ENCODE measurements at places on chromosomes 3 and 15.

DNA sequence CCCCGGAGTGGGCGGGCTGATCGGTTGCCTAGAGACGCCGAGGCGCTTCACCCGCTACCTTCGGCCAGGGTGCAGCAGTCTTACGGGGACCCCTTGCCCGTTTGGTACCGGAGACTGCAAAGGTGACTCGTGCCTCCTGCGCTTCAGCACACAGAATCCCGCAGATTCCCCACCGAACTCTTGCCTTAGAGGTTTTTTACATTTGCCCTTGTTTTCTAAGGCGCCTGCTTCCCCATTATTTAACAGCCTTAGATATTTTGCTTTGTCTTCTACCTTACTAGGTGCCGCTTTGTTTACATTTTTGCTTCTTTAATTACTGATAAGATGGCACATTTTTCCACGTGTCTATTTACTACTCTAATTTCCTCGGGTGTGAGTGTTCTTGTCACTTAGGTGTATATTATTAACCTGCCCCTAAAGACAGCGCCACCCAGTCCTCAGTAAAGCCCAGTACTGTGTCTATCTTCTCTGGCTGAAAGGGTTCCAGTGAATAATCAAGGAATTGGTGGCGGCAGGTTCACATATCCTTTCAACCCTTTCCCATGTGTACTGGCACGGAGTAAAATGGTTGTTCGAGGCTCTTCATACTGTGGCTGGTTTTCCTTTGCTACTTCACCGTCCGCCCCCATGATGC is 573 bp upstream of the CEP152 start:
- DNase-seq: peak; percentile 0

DNA sequence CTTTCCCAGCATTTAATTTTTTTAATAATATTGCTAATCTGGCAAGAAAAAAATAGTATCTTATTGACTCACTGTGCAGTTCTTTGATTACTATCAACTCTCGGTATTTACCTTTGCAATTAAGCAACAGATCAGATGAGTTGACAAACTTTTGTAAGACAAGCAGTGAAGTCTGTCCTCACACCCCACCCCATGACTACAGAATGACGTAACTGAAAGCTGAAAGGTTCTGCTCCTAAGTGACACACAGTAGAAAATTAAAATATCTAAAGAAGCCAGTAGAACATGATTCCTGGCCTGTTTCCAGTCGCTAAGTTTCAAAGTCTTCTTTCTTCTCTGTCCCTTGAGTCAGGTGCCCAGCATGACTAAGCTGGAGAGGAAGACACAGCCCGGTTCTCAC is 135.5 kb downstream of the STT3B start:
- no peak for DNase-seq

DNA sequence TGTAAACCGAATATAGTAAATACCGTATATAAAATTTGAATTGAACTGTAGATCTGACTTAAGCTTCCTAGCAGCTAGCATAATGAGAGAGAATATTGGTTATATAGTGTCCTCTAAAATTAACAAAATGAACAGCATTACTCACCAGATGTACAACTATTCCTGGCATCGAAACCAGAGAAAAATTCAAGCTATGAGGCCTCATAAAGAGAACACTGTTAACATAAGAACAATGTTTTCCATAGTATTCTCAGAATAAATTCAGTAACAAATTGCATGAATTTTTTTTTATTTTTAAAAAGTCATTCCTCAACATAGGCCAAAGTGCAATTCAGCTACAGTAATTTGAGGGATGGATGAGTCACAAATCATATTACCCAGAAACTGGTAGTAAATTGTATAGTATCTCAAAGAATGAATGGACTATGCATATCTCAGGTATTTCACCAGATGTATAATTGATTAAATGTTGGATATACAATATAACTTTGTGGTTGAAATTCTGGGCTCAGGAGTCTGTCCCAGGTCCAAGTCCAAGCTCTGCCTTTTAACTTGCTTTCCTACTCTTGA is 5.0 kb downstream of the TMEM207 start:
- DNase-seq: no peak

DNA sequence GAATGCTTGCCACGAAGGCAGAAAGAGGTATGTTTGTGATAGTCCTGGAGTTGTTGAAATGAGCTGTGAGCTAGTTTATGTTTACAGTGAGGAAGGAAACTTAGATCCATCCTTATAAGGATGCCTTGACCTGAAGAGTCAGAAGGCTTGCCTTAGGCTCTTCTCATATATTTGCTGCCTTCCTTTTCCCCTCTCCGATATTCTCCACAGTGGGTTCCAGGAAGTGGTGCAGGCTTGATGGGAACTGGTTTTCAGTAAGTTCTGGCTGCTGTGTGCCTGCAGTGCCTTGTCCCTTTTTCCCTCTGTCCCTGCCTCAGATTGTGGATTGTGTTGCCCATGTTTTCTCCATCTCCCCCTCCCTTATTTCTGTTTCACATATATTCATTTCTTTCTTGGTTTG is 287.3 kb upstream of the UBE2E1 start:
- DNase-seq: no peak

GRCh38 chr15:62593681-62594399 is 428.8 kb upstream of the C2CD4B start:
- no peak for DNase-seq

- no peak for DNase-seq
Measured at GRCh38 chr3:124126436-124127023, 134.6 kb upstream of the ROPN1 start.

- no peak for DNase-seq
Measured at GRCh38 chr3:171974986-171975837, 64.2 kb upstream of the FNDC3B start.

GRCh38 chr3:12458901-12459300 is 25.4 kb upstream of the TSEN2 start:
- no peak for DNase-seq

DNA sequence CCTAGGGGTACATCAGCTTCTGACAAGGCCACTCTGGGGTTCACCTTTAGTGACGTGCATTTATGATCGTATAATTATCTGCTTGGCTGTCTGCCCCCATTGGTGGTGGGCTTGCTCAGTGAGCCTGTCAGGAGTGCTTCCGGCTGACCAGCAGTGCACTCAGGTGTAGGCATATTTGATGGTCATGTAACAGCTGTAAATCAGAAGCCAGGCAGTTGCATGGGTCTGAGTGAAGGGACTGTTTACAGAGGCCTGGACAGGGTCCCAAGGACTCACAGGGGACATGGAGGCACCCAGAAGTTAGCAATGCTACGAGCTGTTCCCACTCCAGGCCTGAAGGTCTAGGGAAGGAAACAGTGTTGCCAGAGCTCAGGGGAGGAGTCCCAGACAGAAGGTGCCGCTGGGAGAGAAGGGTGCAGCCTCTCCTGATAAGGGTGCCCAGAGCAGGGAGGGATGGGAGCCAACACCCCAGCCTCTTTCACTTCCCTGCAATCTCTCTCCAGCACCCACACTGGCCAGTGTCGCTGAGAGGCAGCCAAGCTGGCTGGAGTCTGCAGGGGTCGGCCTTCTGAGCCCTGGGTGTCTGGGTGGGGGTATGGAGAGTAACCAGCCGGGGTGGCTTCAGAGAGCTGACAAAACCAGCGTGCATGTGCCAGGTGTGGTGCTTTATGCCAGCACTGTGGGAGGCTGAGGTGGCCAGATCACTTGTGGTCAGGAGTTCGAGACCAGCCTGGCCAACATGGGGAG is 61.3 kb upstream of the PRR23E start:
- no peak for DNase-seq

DNA sequence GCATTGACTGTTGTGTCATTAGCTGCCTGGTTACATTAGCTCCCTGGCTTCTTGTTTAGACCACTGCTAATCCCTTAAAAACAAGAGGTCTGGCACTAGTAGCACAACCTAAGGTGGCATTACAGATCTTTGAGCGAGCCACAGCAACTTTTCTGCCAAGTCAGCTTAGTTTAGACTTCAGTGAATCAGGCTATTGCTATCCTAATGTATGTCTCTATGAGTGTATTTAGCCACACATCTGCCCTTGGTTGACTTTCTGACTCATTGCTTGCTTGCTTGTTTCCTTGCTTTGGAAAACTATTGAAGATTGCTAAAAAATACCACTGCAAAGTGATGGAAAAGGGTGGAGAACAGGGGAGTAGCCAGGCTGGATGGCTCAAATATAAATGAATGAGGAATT is 50.2 kb downstream of the CHP1 start:
- DNase-seq: no peak

GRCh38 chr3:149466192-149466591 is 8.3 kb upstream of the TM4SF4 start:
- no peak for DNase-seq

DNA sequence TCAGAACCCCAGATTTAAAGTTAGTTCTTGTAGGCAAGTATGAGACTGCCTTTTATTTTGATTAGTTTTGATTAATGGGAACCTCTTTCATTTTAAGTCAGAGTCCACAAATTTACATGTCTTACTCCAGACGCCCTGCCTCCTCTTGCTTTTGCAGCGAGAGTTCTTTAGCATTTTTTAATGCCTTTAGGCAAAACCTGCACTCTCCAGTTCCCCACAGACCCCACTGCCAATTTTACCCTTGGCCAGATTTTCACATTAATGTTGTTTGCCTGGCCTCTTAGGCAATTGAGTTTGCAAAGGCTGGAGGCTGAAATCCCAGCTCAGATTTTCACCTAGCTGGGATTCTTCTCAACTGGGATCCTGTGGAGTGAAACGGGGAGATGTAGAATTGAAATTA is 85.8 kb downstream of the GAP43 start:
- DNase-seq: no peak

DNA sequence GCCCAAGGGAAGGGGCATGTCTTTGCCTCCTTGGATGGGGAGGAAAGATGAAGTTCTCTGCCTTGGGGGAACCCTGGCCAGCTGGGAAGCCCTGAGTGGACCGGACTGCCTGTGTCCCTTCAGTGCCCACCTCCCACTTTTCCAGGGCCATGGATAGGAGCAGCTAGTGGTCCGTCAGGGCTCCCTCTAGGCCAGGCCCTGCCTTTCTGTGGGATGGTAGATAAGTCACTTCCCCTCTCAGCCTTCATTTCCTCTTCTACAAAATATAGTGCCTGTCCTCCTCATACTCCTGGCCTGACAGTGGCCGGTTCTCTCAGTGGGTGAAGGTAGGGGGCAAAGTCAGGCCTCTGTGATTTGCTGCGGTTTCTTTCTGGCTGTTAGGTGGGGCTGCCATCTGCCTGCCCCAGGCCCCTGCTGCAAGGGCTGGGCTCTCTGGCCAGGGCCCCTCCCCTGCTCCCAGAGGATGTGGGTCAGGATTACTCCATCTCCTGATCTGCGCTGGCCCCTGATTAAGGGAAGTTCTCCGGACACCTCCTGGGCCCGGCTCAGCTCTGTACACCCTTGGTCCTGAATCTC is 1.4 kb downstream of the PLEKHO2 start:
- DNase-seq: no peak

DNA sequence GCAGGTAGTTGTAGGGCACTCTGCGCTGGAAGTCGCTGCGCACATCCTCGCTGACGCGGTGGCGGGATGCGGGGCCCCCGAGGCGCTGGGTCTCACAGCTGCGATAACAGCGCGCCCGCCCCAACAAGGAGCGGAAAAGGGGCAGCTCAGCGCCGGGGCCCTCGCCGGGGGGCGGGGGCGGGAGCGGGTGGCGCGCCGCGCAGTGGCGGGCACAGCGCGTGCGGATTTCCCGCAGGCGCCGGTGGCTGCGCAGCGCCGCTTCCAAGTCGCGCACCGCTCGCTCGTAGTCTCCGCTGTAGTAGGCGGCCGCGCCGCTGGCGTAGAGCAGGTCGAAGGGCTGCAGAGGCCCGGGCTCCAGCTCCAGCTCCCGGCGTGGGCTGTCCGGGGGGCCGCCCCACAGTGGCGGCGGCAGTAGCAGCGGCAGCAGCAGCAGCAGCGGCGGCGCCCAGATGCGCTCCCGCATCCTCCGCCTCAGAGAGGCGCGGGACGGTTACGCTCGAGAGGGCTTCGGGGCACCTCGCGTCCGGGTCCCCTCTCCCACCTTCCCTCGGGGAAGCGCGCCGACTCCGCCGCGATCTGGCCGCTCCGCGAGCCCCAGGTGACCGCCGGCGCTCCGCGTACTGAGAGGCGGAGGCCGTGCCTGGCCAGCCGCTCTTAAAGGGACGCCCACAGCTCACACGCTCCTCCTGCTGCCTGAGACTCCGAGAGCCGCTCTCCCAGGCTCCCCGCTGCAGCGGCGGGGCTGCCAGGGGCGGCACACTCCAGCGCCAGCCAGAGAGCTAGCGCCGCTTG is at the start of gene P3H2:
Gene P3H2, minus strand, starts transcription at position 629 of the 792 bp plus-strand sequence. Its CDS starts 166 bp downstream, at position 463.
- DNase-seq: no peak

- no peak for DNase-seq
Measured at GRCh38 chr3:55654123-55654760, 167.1 kb upstream of the WNT5A start.

DNA sequence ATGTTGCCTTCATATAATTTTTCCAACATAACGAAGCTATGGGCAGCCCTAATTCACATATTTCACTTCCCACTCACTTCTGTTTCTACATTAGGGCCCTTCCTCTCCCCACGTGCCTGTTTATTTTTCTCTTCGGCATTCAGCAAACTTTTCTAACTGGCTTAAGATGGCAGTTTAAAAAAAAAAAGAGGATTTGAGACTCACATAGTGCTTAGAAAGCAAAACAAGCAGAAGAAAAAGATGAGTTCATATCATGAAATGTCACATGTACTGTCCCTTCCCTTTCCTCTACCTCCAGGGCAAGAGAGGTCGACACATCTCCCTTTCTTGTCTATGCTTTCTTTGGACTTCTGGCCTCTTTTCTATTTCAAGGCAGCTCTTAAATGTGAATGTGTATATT is 30.6 kb downstream of the SLC49A4 start:
- no peak for DNase-seq

DNA sequence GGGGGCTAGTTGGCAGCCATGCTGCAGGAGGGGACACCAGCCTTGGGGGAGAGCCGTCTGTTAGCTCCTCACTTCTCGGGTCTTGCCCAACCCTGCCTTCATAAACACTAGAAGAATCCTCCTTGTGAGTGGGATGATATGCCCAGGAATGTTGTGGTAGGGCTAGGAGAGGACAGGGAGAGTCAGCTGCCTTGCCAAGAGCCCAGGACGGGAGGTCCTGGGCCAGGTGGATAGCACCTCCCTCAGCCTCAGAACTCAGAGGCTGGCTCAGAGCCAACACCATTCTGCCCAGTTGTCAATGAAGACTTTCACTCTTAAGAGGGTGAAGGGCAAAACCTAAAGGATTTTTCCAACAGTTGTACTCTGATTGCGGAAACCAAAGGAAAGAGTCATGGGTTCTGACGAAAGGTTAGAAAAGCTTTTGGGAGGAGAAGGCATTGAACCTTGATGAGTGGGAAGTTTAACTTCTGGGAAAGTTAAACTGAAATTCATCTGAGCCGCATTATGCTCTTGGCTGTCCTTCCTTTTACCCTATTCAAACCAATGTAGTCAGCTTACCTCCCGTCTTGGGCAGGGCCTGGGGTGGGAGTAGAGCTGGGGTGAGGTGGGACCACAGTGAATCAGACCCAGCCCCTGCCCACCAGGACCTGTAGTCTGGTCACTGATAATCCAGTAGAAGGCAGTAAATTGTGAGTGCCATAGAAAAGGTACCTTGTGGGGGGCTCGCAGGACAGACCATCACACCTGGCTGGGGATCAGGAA is 81.9 kb downstream of the FAM43A start:
- DNase-seq: no peak

GRCh38 chr3:143901105-143901504 is 52.8 kb upstream of the SLC9A9 start:
- no peak for DNase-seq

GRCh38 chr3:188465311-188465710 is 311.4 kb downstream of the LPP start:
- DNase-seq: no peak

- no peak for DNase-seq
Measured at GRCh38 chr3:135581806-135582205, 383.7 kb upstream of the PPP2R3A start.
